ENCODE measurements at places on chromosomes 2 and 18. TPM values are rescaled to one million over a fixed set of nuclear protein-coding genes. Genes with fewer than 3 reads are reported as not detected.

Gene NCK2
- total RNA-seq: 25.8 TPM

DNA sequence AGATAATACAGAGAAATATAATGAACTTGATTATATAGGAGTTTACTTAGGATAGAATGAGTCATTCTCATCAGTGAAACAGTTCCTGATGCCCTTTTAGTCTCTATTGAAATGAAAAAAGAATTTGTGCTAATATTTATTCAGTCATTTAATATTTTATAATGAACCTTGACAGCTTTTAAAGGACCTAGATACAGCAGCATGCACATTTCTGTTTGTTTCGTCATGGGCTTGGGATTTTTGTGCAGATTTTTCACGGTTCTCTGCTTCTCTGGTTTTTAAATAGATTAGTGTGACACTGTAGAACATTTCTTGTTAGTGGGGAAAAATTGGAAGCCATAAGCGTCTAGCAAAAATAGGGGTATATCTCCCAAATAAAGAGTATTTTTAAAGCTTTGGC lies 60.7 kb downstream of the NABP1 start:
- DNase-seq: no peak

Gene FEZ2
- 43.3 TPM for total RNA-seq

Gene PPIL3
- total RNA-seq: 35.1 TPM

Gene DSG1
- not detected for total RNA-seq

All from IMR-90 (cell line).